H1 (cell line): ENCODE measurements at places on chromosomes 12 and 14. TPM values are rescaled to one million over a fixed set of nuclear protein-coding genes. Genes with fewer than 3 reads are reported as not detected.

DNA sequence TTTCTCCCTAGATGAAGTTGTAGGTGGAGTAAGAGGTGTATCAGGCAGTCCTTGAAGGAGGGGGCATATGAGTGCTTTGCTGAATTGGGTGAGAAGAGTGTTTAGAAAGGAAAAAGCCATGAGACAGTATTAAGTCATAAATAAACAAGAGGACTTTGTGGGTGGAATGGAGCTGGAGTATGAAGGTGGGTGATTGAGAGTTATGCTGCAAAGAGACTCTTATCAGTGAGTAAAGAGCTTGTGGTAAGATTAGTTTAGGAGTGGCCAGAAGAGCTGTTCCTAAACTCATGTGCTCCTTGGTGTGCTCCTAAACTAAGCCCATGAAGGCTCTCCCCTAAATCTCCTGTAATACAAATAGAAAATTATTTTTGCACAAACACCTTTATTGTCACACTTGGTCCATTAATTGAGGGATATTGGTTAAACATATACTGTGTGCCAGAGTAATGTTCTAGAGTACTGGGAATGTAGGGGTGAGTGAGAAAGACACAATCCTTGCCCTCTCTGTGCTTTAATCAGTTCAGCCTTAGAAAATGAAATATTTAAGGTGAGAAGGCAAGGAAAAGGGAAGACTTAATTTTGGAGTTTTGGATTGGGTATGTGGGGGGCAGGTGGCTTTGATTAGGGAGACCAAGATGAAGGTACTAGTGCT lies 9.8 kb downstream of the CHPT1 start:
- no peaks in the 10 kb centered on the region; the same call in 1 of the 2 replicates for H3K36me3 ChIP-seq
- H3K4me3 ChIP-seq = no peak overlapping the region

- H3K36me3 ChIP-seq = no peaks in the 10 kb centered on the region
- no peaks in the 10 kb centered on the region for H3K27me3 ChIP-seq
- no peak overlapping the region for H3K27ac ChIP-seq
- DNase-seq = no peak
- H3K4me1 ChIP-seq = no peaks in the 10 kb centered on the region; the same call in 1 of the 2 replicates
Measured at GRCh38 chr14:28083389-28083788, 683.2 kb upstream of the FOXG1 start.

DNA sequence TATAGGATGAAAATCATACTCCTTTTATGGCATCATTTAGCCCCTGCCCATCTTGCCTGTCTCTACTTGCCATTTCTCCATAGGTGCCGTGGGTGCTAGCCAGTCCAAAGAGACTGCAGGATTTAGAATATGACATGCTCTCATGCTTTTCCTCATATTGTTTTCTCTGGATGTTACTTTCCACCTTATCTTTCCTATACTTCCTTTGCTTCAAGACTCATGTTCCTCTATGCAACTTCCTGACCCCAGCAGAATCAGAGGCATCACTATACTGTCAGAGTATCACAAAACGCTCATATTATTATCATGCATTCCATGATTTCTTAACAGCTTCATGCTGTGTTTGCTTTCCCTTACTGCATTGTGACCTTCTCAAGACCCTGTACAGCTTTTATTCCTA lies 220.8 kb upstream of the ABCD2 start:
- H3K4me1 ChIP-seq = no peaks in the 10 kb centered on the region
- H3K27ac ChIP-seq = no peak overlapping the region
- H3K4me3 ChIP-seq = no peak overlapping the region
- H3K27me3 ChIP-seq = no peaks in the 10 kb centered on the region

DNA sequence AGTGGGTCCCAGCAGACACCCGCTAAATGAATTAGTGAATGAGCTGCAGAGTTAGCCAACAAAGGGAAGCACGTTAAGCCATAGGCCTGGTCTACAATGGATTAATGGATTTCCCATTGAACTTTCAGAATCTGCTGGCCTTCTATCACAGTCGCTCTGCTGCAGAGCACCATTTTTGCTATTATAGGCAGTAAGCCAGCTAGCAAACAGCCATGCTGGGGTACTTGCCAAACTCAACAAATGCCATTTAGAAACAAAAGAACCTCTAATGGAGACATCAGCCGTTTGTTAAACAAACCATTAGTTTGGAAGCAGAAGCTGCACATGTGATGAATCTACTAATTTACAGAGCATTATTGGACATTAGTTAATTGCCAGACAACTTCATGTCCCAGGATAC lies 181.1 kb upstream of the STXBP6 start:
- no peak overlapping the region for H3K27ac ChIP-seq
- H3K36me3 ChIP-seq = no peaks in the 10 kb centered on the region
- no peak overlapping the region for H3K4me3 ChIP-seq
- H3K4me1 ChIP-seq = no peaks in the 10 kb centered on the region
- no peak for DNase-seq

DNA sequence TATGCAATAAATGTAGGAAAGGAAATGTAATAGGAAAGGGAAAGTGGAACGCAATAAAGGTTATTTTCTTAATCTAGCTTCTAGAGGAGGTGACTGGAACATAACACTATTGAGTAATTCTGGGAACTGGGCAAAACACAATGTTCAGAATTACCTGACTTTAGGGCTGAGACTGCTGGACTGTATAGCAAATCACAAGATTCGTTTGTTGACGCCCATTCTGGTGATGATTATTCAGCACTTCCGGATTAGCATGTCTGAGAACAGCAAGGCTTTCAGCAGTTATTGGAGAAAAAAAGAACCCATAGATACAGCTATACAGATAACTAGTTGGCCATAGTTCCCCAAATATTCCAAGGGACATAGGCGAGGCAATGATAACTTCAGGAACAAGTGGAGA lies 2.3 kb upstream of the KLRD1 start:
- H3K4me3 ChIP-seq = no peak overlapping the region
- no peaks in the 10 kb centered on the region for H3K27me3 ChIP-seq
- no peak for DNase-seq
- no peaks in the 10 kb centered on the region for H3K4me1 ChIP-seq
- no peaks in the 10 kb centered on the region for H3K36me3 ChIP-seq

DNA sequence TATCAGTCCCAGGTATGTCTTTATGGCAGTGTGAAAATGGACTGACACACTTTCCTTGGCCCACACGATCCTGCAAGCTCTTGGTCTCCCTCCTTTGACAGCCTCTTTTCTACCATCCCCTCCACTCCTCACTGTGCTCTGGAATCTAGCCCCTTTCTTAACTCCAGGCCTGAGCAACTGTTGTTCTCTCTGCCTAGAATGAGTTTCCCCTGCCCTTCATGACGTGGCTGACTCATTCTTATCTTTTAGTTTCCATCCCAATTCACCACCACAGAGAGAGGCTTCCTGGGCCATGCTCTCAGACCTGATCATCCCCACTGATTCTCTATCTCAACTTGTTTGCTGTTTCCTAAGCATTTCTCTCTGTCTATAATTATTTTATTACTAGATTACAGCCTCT lies 157.4 kb upstream of the HMGA2 start:
- no peak for DNase-seq
- no peak overlapping the region for H3K27ac ChIP-seq
- H3K36me3 ChIP-seq = no peaks in the 10 kb centered on the region
- no peaks in the 10 kb centered on the region for H3K27me3 ChIP-seq
- no peak overlapping the region for H3K4me3 ChIP-seq

ASCL1 gene
- total RNA-seq = not detected in 2 replicates

GRCh38 chr12:75853626-75854025 lies 177.9 kb downstream of the PHLDA1 start:
- no peak overlapping the region for H3K4me3 ChIP-seq
- H3K27ac ChIP-seq = no peak overlapping the region
- DNase-seq = no peak
- no peaks in the 10 kb centered on the region for H3K27me3 ChIP-seq
